Endothelial cell of umbilical vein (primary cell): ENCODE measurements at places on chromosomes 2 and 18. TPM values are rescaled to one million over a fixed set of nuclear protein-coding genes. Genes with fewer than 3 reads are reported as not detected.

DNA sequence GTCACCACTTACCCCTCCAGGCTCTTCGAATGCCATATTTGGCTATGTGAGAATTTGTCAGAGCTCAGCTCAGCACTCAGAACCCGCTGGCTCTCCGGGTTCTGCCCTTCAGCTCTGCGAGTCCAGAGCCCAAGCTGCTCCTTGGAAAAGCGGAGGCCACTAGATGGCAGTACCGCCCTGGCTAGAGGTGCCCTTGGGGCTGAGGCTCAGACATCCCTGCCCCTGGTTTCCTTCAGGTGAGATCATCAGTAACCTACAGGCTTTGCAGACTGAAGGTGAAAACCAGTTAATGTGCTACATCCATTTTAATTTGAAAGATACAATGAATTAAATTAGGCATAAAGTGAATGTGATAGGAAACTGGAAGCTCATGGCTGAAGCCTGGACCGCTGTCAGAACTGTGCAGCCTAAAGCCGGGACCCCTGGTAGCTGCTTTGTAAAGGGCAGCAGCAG lies 285.6 kb downstream of the AGAP1 start:
- DNase-seq, result peak; percentile 74

DNA sequence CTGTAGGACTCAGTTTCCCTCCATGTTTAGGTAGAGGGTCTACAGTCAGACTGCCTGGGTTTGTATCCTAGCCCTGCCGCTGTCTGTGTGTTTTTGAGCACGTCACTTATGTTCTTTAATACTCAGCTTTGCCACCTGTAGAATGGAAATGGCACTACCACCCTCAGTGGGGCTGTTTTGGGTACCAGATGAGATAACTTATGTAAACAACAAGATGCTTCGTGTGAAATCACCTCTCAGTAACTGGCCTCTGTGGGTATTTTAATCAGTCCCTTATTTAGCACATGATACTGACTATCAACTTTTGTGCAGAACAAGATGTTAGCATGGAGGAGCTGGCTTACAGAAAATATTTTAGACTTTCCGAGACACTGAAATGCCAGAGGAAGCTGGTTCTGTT lies 296.0 kb downstream of the LRRTM1 start:
- DNase-seq, result no peak

- no peak for DNase-seq
Observed at GRCh38 chr2:88754585-88755320, 63.3 kb downstream of the RPIA start.

- peak; percentile 71 for DNase-seq
Observed at GRCh38 chr2:26696351-26696816, 3.9 kb downstream of the KCNK3 start.

Gene GPR155
- total RNA-seq, result 1.5 and 1.7 TPM in 2 replicates

Gene POTEI
- total RNA-seq, result 0.13 and 0.16 TPM in 2 replicates

DNA sequence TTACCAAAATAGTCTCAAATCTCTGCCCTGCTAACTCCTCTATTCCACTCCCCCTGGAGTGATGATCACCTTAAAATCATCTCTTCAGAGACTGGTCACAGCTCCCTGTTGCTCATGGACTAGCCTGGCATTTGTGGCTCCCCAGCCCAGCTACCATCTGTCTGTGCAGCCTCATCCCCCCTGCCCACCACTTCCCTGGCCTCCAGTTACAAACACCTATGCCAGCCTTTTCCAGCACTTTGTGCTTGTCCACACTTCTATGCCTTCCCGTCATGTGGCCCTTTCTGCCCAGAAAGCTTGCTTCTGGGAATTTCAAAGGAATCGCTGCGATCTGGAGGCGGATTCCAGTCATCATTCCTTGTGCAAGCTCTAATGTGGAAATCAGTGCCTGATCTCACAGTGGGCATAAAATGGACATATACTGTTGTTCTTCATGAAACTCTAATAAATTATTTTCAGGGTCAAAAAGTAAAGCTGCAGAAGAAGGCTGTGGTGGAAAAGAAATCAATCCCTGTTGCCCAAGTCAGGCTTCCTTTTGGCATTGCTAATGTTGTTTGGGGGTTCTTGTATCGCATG lies 19.4 kb downstream of the PLB1 start:
- DNase-seq, result no peak

GRCh38 chr18:35397976-35398375 lies 20.8 kb upstream of the ZNF396 start:
- no peak for DNase-seq

- DNase-seq, result no peak
Observed at GRCh38 chr18:13549880-13550232, 176.5 kb downstream of the FAM210A start.

GRCh38 chr2:236250909-236251579 lies 13.2 kb downstream of the ASB18 start:
- peak; percentile 83 for DNase-seq

- no peak for DNase-seq
Observed at GRCh38 chr2:25377822-25378421, 36.2 kb upstream of the DNMT3A start.

DNA sequence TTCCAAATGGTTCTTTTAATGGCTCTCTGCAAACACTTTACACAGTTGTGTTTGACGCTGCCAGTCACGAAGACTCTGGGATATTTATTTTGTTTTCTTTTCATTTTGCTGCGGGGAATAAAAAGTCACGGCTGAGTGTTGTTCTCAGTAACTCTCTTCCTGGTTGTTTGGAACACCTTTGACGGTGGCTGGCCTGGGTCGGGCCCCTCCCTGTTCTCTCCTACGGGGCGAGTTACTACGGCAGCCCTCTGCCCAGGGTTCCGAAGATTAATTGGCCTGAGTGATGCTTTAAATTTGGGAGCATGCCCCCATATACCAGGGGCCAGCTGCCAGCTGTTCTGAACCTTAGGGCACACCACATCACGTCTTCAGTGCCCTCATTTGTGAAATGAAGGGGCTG lies 84.7 kb downstream of the GATA6 start:
- DNase-seq, result no peak

Gene HJURP
- total RNA-seq, result 42.4 and 60.9 TPM in 2 replicates

DNA sequence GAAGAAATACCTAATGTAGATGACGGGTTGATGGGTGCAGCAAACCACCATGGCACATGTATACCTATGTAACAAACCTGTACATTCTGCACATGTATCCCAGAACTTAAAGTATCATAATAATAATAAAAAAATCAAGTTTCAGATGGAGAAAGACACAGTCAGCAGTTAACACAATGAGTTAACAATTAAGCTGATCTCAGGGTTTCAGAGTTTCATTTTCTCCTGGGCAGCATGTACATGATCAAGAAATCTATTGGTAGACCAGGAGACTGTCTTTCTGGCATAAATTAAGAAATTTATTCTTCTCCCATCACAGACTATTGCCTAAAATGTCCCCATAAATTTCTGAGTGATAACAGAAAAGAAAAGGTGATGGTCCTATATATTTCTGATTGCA lies 155.3 kb downstream of the RAD51AP2 start:
- DNase-seq, result no peak

- no peak for DNase-seq
Observed at GRCh38 chr18:54086046-54086802, 138.2 kb downstream of the MBD2 start.

DNA sequence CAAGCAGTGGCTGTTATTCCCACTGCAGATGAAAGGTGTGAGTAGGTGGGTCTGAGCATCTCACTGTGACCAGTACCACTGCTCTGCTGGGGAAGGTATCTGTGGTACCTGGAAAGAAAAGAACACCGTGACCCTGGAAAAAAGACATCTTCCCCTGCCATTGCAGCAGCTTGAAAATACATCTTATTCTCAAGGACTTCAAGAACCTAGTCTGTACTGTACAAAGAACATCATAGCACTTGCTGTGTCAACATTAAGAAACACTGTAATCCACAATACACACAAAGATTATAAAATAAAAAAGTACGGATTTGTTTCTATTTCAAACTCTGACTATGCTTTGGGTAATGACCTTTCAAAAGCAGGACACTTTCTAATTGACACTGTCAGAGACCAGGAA lies 28.9 kb downstream of the C2orf76 start:
- DNase-seq, result no peak

Gene UNC80
- not detected in 2 replicates for total RNA-seq

- DNase-seq, result no peak
Observed at GRCh38 chr2:66688951-66689350, 254.0 kb downstream of the MEIS1 start.

DNA sequence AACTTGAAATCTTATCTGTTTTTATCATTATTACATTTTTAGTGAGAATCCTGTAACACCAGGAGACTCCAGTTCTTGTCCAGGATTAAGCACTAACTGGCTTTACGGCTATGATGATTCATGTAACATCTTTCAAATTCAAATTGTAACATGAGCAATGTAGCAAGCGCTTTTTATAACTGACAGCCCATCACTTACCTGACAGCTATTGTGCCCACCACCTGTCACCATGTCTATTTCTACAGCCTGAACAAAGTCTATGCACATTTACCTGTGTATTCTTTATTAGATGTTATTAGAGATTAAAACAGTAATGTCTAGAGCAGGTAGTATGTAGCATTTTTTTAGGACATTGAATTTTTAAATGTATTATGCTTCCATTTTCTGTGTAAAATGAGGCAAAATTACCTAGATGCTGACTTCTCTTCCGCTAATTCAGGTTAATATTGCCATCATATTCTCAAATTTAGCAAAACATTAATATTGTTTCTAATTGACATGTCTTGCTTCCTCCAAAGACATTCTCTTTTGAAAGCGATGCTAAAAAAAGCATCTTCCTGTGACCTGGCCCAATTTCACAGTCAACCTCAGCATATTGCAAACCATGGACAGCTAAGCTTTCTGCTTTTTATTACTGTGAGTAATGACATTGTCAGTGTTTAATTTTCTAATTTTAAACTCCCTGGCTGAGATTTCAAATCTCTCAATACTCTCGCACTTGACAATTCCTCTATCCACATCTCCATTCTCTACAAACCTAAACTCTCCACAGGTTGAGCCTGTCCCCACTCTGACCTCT lies 37.8 kb downstream of the RIT2 start:
- DNase-seq, result no peak

GRCh38 chr2:230715201-230715600 lies 2.6 kb downstream of the CAB39 start:
- DNase-seq, result peak; percentile 60

Gene CFLAR
- total RNA-seq, result 222 and 260 TPM in 2 replicates

DNA sequence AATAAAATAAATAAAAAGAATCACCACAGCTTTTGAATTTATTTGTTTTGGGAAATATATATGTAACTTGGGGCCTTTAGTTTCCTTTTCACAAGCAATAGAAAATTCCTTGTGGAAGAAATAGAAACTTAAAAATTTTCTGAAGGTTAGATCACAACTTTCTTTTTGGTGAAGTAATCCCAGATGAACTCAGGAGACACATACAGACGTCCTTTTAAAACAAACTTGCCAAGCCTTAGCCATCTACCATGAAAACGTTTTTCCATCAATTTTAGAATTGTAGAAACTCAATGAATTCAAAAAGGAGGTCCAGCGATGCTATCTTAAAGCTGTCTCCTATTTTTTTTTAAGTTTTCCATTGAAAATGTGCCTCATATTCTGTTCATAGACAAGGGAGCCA lies 225.6 kb downstream of the ASXL3 start:
- DNase-seq, result no peak

DNA sequence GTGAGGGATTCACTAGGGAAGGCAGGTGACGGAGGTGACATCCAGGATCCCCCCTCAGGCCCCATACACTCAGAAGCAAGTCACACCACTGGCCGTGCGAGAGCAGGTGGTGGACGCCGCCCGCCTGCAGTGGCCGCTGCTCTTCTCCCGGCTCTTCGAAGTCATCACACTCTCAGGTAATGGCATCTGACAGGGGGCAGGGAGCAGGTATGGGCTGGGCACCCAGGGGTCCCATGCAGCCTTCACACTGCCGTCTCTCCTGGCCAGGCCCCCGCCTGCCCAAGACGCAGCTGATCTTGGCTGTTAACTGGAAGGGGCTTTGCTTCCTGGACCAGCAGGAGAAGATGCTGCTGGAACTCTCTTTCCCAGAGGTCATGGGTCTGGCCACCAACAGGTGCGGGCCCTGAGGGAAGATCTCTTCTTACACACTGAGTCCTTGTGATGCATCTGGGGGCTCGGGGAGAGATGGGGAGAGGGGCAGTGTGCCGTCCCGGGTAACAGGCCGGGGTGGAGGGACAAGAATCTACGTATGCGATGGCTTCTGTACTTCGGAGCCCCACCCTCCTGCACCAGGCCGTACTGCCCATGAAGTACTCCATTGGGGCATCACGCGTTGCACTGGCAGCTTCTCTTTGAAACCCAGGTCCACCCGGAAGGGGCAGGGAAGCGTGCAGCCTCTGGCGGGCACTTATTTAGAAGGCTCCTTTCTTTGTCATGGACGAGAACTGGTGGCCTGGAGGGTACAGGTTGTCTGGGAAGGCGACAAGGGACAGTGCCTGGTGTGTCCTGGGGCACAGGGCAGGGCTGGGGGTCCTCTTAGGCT lies 18.8 kb upstream of the GPR17 start:
- no peak for DNase-seq
